Bronchial epithelial cell (primary cell): ENCODE measurements at places on chromosomes 16 and 17. TPM values are rescaled to one million over a fixed set of nuclear protein-coding genes. Genes with fewer than 3 reads are reported as not detected.

Gene LRRC37B
- 13.2 and 13.3 TPM in 2 replicates for total RNA-seq

Gene TUBG1
- total RNA-seq = 12.1 and 21.5 TPM in 2 replicates

Gene FN3K
- total RNA-seq = 3.7 and 4.5 TPM in 2 replicates

Gene PDILT
- total RNA-seq = not detected in 2 replicates

Gene TMEM186
- total RNA-seq = 10.4 and 15.5 TPM in 2 replicates

Gene GLTPD2
- not detected in 2 replicates for total RNA-seq

Gene SLC25A10
- 20.3 and 21.1 TPM in 2 replicates for total RNA-seq
